ENCODE measurements at places on chromosomes 16 and 17.

DNA sequence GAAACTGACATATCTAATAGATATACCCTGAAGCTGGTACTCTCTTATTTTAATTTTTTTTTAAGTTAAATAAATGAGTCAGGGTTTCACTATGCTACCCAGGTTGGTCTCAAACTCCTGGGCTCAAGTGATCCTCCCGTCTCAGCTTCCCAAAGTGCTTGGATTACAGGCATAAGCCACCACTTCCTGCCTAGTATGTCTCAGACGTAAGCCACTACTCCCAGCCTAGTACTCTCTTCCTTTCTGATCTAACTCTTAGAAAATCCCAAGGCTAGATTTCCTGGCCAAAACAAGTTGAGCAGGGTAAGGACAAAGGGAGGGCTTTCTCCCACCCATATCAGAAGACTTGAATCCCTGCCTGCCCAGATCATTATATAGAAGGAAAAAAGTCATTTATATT, 33.7 kb downstream of the HOXB1 start:
- no peak for DNase-seq

DNA sequence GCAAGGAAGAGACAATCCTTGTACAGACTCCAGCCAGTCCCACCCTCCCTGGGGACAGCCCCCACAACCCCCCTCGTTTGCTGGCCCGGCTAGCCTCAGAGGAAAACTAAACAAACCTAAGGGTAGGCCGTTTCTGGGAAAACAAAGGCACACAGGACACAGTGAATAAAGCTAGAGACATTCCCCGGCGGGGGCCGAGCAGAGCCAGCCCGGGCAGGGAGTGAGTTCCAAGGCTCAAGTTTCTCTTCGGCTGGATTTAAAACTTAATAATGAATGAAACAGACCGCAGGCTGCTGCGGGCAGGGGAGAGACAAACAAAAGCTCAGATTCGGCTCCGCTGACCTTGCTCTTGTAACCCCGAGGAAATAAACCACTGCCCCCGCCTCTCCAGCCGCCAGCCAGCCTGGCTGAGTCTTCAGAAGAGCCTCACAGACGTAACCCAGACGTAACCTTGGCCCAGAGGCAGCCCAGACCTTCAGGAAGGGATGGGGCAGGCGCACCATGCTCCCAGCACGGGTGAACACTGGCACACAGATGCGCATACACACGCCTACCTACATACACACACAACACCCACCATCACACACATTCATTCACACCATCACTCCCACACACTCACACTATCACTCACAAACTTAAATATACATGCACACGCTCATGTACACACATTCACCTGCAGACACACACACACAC, 216.0 kb downstream of the ZNF423 start:
- peak; percentile 94 for DNase-seq

DNA sequence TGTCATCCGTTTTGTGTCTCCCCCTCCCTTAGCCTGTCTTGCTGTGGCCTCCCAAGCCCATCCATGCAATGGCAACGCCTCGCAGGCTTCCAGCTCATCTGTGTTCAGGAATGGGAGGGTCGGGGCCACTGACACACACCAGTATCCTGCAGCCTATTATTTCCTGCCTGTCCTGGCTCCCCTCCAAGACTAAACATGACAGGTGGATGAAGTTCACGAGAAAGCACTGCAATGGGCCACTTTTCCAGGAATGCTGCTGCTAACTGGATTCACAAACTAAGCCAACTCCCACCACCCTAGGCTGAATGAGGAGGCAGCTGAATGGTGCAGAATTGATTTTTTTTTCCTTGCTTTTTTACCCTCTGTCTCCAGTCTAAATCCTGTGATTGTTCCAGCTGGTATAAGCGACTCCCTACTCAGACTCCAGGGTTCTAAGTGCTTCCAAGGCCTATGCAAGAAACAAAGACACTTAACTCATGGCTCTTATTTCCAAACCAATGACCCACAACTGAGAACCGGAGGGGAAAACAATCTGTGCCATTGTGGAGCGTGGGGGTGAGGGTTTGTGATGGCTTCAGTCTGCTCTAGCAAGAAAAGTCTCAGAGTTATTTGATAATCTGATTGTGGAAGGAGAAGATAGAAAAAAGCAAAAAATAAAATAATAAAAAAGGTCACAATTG, 23.3 kb downstream of the TMEM100 start:
- DNase-seq: no peak

DNA sequence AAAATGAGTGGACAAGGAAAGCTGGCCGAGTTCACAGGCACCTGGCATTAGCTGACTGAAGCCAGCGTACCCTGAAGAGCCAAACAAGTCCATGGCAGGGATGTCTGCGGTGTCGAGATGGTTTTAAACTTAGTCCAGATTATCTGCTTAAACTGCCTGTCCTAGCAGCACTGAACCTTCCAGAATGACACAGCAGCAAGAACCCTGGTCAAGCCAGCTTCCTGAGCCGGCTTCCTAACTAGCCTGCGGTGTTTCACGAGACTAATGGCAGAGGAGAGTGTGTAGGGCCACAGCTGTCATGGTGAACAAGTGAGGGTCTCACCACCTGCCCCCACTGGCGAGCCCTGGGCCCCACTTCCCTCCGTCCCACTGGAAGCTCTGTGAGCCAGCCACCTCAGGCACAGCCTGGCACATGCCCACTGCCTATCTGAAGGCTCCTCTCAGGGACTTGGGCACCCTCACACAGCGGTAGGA, 28.8 kb upstream of the MTSS2 start:
- DNase-seq: no peak

DNA sequence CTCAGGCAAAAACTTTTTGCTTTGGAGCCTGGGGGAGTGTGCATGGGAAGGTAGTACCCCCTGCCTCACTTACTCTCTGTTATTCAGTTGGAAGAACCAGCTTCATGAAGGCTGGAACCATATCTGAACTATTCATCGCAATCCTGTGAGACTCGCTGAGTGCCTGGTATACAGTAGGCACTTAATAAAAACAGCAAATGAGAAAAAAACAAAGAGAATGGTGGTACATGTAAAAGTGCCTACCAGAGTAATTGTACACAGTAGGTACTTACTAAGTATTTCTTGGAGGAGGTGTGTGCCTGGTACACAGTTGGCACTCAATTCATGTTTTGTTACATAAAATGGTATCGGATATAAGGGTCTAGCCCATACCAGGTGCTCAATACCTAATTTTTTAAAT, 75.2 kb downstream of the MYH11 start:
- DNase-seq: no peak

DNA sequence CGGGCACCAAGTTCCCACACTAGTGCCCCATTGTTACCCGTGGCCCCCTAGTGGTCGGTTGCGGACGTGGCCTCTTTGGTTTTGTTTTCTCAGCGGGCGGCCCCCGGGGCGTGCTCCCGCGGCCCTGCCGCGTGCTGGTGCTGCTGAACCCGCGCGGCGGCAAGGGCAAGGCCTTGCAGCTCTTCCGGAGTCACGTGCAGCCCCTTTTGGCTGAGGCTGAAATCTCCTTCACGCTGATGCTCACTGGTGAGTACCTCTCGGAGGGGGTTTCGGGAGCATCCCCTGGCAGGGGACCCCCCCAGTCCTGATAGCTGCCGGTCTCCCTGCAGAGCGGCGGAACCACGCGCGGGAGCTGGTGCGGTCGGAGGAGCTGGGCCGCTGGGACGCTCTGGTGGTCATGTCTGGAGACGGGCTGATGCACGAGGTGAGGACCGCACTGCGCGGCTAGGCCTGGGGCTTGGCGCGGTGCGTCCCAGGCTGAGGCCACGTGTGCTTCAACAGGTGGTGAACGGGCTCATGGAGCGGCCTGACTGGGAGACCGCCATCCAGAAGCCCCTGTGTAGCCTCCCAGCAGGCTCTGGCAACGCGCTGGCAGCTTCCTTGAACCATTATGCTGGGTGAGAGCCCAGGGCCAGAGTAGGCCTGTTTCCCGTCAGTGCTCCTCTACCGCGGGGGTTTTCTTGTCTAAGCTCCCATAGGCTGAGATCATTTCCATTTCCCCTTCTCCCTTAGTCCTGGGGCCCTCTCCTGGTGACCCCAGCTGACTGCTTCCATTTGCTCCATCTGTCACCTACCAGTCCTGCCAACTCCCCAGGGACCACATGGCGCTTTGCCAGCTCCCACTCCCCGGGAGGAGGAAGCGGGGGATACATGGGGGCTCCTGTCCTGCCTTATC, 1.7 kb downstream of the SPHK1 start:
- peak; percentile 86 for DNase-seq

GRCh38 chr16:69199382-69199781, 12.4 kb downstream of the SNTB2 start:
- DNase-seq: no peak

- DNase-seq: no peak
These were observed 35.4 kb downstream of the ARSG start for GRCh38 chr17:68326681-68327080.

- no peak for DNase-seq
These were observed 24.0 kb downstream of the CMC2 start for GRCh38 chr16:80982646-80983045.

DNA sequence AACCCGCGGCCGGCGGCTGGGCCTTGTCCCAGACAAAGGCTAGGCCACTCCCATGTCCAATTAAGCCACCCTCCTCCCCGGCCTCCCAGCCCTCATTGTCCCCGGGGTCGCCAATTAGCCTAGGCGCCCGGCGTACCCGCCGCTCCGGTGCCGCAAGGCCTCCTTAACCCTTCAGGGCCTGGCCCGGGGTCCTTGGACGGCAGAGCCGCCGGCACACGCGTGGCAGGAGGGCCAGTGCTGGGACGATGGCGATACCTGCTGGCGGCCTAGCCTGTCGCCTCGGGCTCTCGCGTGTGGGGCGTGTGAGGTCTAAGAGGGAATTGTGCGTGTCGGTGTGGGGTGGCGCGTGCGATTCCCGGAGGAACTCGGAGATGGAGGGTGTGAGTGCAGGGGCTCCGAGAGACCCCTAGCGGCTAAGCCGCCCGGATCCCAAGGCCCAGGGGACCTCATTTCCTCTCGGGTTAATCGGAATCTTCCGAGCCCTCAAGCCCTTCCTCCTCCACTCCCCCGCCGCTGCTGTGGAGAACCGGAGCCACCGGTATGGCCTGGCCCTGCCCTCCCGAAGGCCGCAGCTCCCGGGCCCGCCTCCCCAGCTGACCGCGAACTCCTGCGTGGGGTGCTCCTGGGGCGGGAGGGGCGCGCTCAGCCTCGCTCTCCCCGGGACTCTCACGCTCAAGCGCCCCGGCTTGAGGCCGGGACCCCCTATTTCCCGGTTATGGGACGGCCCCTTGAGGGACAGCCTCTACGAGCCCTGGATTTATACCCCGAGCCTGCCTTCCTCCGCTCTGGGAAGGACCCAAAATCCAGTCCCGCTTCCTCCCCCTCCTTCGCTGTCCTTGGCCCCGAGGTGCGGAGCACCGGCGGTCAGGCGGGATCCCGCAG, 11.9 kb downstream of the TBX2 start:
- DNase-seq: peak; percentile 74

DNA sequence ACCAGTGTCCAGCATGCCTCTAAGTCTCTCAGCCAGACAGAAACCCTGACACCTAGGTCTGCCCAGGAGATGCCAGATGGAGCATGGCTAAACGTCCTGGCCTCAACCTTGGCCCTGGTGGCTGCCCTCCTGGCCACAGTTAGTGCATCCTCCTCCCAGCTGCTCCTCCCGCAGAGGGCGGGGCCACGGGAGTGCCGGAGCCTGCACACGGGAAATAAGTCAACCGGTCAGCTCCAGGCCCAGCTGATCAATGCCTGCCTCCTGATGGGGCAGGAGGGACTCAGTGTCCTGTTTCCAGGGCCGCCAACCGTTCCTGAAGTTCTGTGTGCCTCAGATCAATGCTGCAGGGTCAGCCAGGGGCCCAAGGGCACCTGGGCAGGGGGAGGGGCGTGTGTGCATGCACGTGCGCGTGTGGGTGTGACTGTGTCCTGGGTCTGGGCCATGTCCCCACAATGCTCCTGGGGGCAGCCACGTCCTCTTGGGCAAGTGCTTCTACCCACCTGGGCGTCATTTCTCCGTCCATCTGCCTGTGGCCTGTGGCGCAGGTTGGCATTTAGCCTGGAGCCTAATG, 4.6 kb upstream of the KCNJ12 start:
- DNase-seq: no peak

DNA sequence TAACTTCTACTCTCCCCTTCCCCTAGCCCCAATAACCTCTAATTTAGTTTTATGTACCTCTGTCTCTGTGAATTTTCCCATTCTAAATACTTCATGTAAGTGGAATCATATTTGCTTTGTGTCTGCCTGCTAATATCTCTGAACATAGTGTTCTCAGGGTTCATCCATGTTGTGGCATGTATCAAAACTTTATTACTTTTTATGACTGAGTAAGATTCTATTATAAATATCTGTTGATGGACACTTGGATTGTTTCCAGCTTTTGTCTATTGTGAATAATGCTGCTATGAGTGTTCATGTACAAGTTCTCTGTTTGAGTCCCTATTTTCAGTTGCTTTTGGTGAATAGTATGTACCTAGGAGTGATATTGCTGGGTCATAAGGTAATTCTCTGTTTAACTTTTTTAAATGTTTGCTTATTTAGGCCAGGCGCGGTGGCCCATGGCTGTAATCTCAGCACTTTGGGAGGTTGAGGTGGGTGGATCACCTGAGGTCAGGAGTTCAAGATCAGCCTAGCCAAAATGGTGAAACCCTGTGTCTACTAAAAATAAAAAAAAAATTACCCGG, 92.8 kb downstream of the CHD9 start:
- DNase-seq: no peak

DNA sequence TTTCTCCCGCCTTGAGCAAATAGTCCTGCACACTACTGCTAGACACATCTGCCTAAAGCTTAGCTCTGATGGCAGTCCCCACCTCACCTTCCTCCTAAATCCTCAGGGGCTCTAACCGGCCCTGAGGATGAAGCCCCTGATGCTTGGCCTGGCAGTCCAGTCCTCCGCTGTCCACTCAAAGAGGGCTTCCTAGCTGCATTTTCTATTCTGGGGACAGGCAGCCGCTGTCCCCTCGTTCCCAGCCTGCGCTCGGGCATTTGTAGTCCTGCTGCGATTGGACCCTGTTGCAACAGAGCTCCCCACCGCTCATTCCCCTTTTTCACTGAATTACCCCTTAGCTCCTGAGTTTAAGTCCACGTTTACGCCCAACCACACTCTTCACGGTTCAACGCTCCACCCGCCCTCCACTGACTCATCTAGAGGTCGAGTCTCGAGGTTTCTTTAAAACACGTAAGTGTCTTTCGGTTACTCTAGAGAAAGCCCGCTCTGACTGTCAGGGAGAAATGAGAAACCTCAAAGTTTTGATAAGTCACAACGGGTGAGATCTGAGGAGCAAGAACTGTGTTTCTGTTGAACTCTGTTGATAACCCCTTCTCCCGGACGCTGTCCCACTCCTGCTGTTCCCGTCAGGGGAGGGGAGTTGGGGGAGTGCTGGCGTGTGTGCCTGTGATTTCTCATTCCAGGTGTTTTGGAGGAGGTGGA, 4.5 kb downstream of the CCR7 start:
- peak; percentile 68 for DNase-seq

GRCh38 chr16:77736879-77737278, 14.6 kb downstream of the NUDT7 start:
- no peak for DNase-seq

- no peak for DNase-seq
These were observed 38.7 kb upstream of the DHX8 start for GRCh38 chr17:43445009-43445589.

- DNase-seq: no peak
These were observed 80.3 kb upstream of the ZNF750 start for GRCh38 chr17:82920150-82920549.

GRCh38 chr16:55642611-55643010, 13.2 kb upstream of the SLC6A2 start:
- no peak for DNase-seq
